ENCODE measurements at places on chromosomes 7 and 10.

GRCh38 chr7:100152937-100153666, 4.4 kb downstream of the LAMTOR4 start:
- DNase-seq, result no peak

DNA sequence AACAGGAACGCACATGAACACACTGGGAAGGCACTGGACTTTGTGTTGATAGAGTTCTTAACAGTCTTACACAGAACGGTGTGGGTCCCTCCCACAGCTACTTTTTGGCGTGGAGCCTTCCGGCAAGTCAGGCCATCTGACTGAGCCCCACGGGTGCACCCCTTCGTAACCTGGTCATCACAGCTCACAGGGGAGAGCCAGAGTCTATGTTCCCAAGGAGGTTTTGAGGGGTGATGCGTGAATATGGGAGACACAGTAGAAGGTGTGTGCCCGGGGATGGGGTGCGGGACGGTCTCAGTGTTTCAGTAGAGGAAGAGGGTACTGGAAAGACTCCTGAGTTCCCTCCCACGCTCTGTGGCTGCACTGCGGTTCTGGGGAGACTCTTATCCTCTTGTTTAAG, 291.7 kb downstream of the DNAJB6 start:
- DNase-seq, result no peak

- no peak for DNase-seq
Measured at GRCh38 chr7:53110425-53110824, 75.0 kb downstream of the POM121L12 start.

DNA sequence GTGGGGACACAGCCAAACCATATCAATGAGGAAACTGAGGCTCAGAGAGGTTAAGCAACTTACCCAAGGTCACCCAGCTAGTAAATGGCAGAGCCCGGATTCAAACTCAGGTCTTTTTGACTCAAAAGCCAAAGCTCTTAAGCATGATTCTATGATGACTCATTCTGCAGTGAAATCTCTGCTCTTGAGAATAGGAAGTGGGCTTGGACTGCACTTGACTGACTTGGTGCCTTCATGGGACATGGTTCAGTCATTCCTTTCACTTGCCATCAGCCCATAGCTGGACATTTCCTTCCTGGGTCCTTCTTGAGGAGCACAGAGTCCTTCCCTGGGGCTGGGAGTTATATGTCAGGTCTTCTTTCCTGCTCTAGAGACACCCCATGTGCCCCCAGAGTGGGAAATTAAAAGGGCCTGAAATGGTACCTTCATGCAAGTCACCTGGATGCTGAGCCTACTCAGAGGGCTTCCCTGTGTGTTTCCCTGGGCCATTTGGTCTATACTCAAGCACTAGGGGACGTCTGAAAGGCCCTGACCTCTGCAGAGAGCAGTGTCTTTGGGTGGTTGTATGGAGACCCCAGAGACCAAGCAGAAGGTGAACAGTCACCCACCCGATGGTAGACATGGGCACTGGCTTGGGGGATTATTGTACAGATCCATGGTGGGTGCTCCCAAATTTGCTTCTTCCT, 62.4 kb upstream of the SDK1 start:
- DNase-seq, result no peak

DNA sequence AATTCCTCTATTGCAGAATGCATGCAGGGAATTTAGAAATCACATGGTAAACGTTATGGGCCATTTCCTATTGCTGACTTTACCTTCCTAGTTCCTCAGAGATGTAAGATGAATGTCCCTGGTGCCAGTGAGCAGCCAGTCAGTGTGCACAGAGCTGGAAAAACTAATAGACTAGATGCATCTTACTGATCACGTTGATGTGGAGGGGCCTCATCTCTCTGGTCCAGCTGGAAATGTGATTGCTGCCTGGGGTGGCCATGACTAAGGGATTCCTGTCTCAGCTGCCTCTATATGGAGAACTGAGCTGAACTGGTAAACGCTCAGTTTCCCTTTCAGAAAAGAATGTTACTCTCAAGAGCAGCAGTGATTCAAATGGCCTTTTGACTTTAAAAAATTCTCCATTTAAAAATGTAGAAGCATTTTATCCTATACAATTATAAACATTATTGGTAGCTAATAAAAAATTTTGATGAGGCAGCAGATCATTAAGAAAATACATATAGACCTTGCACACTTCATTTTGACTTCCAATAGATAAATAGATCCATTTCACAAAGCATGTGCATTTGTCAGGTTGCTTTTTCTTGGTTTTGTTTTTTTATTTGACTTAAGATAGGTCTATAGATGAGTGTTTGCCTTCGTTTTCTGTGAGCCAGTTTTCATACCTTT, 80.5 kb upstream of the INSYN2A start:
- no peak for DNase-seq

- DNase-seq, result no peak
Measured at GRCh38 chr7:116588225-116588624, 63.4 kb downstream of the CAV1 start.

DNA sequence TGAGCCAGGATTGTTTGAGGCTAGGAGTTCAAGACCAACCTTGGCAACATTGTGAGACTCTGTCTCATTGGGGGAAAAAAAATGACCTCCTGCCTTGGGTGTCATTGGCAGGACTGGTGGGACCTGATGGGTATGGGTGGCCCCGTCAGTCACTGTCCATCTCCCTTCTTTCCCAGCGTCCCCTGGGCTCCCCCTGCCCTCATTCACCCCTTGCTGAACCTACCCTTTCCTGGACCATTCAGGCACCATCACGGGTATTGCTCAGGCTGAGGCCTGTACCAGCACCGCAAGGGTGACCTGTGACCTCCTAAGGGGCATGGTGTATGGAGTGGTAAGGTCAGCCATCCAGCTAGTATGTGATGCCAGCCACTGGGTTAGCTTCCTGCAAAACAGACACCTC, 19.4 kb downstream of the ASL start:
- DNase-seq, result no peak

DNA sequence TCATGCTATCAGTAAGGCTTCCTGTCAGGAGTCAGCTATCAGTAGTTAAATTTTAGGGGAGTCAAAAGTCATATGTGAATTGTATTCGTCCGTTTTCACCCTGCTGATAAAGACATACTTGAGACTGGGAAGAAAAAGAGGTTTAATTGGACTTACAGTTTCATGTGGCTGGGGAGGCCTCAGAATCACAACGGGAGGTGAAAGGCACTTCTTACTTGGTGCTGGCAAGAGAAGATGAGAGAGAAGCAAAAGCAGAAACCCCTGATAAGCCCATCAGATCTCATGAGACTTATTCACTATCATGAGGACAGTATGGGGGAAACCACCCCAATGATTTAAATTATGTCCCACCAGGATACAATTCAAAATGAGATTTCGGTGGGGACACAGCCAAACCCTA, 47.1 kb downstream of the KLF6 start:
- DNase-seq, result no peak

- no peak for DNase-seq
Measured at GRCh38 chr10:77162697-77163096, 474.9 kb downstream of the KCNMA1 start.

DNA sequence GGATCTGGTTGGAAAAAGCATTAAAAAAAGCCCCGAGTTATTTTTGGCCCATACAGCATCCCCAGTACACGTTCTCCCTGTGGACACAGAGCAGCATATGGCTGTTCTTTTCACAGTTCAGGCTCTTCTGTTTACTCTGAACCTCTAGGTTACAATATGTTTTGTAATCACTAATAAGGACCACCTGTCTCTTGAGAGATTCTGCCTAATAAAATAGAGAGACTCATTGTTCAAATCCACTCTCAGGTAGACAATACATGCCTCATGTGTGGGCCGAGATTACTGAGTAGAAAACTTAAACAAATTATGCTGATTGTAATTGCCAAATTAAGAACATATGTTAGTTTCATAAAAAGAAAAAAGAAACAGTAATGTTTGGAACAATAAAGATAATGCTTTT, 647.7 kb downstream of the GRM8 start:
- DNase-seq, result no peak

GRCh38 chr7:66099551-66100407, 14.9 kb upstream of the CRCP start:
- peak; percentile 35 for DNase-seq

- DNase-seq, result no peak
Measured at GRCh38 chr7:143042159-143042789, 9.9 kb upstream of the OR6V1 start.

DNA sequence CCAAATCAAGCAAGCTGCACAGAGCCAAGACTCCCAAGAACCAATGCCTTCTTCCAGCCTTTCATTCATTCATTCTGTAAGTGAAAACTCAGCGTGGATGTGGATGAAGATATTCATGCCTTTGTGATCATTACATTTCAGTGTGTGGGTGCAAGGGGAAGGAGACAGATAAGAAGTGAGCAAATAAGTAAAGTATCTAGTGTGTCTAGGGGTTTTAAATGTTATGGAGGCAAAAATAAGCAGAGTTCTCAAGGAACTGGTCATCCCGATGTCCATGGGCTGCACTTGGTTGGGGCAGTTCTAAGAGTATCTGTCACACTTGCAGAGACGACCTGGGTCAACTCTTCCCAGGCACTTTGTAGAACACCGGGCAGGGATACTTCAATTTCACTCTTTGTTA, 149.1 kb downstream of the KIAA1217 start:
- no peak for DNase-seq

DNA sequence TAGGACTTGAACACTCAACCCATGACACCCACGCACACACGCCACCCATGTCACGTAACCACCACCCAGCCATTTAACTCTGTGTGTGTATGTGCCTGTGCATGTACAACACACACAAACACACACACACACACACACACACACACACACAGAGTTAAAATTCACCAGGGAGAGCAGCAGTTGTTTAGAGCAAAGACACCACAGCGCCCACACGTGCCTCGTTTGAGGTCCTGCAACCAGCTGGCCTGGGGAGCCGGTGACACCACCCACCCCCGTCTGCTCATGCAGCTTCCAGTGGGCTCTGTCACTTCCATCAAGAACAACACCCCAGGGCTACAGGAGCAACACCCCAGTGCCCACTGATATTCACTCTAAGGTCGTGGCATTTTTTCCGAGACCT, 97.4 kb downstream of the ELFN1 start:
- no peak for DNase-seq

GRCh38 chr10:944034-944831, 12.7 kb upstream of the LARP4B start:
- DNase-seq, result peak; percentile 37

DNA sequence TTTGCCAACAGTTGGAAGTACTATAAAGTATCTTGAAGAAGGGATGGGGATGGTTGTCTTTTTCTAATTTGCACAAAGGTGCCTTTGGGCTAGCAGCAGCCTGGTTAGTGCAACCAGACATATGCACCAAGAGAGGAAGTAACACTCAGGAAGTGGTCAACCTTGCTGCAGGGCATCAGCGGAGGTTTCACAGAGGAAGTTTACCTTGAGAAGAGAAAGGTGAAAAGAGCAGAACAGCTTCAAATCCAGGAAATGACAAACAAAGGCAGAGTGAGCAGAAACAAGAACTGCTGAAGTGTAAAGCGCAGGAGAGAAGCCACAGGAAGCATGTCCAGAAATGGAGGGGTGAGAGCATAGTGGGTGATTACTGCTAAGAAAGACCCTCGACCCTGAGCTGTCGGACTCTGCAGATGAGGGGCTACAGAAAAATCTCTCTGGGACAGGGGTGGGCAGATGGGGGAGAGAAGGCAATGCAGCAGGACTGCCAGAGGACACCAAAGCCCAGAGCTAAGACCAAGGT, 66.9 kb downstream of the STK17A start:
- peak; percentile 87 for DNase-seq

DNA sequence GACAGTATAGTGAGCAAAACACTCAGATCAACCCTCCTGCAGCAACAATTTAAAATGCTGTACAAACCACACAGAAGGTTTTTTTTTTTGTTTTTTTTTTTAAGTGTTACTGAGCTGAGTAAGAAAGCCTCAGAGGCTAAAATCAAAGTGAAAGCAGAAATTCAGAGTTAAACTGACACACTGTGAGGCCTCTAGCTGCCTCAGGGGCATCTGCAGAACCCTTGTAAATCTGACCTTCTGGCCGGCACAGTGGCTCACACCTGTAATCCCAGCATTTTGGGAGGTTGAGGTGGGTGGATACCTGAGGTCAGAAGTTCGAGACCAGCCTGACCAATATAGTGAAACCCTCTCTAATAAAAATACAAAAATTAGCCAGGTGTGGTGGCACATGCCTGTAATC, 7.4 kb upstream of the GNA12 start:
- DNase-seq, result no peak

- DNase-seq, result no peak
Measured at GRCh38 chr7:44264221-44264931, 61.0 kb downstream of the CAMK2B start.

DNA sequence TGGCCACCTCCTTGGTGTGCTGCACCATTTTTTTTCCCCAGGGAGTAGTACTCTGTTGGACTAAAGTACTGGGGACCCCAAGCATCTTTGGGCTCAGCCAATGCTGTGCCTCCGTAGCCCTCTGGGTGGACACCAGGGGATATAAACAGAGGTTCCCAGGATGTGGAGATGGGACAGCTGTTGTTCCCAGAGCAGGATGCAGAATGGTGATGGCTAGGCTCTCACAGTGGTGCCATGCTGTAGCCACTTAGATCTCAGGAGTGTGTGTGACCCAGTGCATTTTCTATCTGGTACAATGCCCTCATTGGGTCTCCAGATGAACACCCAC, 50.9 kb upstream of the SCIN start:
- no peak for DNase-seq

DNA sequence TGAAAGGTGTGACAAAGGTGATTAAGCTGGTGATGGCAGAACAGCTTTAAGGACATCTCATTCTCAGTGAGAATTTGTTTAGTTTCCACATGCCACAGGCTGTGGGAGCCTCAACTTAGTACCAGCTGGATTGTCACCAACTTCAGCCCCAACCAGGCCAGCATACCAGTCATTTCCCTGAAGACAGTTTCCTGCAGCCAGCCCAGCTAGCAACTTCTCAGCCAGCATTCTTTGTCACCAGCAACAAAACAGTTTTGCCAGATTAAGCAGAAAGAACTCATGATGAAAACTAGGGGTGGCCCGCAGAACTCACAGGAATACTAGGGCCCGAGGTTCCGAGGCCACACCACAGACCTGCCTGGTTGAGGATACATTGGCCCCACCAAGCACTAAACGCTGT, 68.8 kb upstream of the UNC5B start:
- no peak for DNase-seq

DNA sequence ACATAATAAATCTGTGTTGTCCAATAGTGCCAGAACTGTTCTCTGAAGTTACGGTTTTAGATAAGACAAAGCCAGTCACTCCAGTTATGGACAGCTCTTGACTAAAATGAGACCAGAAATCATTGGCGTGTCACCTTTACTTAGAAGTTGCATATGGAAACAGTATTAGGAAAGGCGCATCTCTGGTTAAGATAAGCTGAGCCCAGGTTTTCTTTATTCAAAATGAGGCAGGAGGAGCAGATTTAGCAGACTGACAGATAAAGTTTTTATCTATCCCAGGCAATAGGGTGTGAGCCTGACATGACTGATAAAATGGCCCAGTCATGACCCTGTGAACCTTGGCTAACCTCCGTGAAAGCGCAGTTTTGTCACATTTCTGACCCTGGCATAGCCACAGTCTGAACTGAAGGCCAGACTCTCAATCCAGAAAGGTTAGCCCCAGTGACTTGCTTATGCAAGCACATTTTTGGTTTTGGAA, 4.2 kb downstream of the CYP26A1 start:
- DNase-seq, result no peak
